ENCODE measurements at places on chromosomes 5 and 9.
A peak's percentile ranks its signal among the peaks of the same experiment; 100 is the strongest.

DNA sequence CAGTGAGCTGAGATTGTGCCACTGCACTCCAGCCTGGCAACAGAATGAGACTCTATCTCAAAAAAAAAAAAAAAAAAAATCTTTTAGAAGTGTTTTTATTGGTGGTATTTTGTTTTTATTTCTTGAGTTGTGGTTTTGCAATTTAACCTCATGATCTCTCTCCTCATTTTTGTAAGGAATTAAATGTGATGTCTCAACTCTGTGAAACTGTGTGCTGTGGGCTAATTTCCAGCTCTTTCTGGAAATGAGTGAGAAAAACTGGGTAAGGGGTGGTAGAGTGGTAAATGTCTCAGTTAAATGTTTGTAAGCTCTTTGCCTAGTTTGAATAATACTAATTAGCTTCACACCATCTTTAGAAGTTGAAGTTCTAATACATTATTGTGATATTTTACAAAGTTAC lies 29.0 kb downstream of the ACO1 start:
- DNase-seq: no peak

GRCh38 chr5:120613729-120614128 lies 149.6 kb downstream of the PRR16 start:
- no peak for DNase-seq

GRCh38 chr5:24525414-24525813 lies 119.4 kb downstream of the CDH10 start:
- no peak for DNase-seq

- no peak for DNase-seq
Measured at GRCh38 chr5:156482818-156483217, 155.9 kb downstream of the SGCD start.

DNA sequence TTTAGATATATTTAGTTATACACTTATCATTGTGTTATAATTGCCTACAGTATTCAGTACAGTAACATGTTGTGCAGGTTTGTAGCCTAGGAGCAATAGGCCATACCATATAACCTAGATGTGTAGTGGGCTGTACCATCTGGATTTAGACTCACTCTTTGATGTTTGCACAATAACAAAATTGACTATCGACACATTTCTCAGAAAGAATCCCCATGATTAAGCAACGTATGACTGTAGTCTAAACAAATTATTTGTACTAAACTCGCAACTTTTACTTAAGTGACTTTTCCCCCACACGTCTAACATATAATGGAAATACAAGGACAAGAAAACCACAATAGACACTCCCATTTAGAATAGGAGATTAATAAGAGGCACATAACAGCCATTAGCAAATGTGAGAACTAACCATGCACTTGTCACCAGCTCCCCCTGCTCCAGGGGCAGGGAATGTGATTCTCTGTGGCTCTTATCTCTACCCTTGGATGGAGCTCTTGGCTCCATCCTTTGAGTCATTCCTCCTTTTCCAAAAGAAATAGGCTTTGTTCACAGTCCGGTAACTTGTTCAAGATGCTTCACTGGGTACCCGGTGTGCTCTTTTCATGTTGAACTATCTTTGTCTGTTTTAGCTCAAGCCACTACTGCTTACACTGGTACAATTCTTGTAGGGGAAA lies 8.7 kb upstream of the B4GALT1 start:
- no peak for DNase-seq

GRCh38 chr5:103562453-103563157 lies at the start of gene NUDT12:
Gene NUDT12, minus strand, starts transcription at chr5:103562789. Its CDS starts 2,541 bp downstream, at chr5:103560248.
- DNase-seq: peak; percentile 59

DNA sequence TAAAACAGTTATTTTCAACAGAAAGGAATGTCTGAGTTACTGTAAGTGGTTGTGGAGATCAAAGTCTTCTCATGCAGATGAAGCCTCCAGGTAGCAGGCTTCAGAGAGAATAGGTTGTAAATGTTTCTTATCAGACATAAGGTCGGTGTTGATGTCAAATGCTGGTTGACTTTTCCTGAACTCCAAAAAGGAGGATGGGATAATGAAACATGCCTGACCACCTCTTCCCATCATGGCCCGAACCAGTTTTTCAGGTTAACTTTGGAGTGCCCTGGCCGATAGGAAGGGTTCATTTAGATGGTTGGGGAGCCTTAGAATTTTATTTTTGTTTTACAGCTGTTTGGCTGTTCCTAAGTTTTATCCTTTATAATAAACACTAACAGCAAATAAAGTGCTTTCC lies 478.4 kb downstream of the ACTL7B start:
- no peak for DNase-seq

DNA sequence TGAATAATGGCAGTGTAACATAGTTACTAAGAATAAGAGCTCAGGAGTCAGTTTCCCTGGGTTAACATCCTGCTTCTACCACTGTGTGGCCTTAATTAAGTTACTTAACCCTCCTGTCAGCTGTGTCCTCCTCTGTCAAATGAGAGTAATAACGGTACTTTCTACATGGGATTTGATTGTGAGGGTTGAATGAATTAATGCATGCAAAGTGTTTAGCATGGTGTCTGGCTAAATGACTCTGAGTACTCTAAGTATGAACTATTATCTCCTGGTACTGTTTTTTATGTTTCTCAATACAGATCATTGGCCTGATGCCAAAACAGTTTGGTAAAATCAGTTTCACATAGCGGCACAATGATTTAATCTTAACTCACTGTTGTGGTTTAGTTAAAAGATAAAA lies 19.6 kb downstream of the ZNF131 start:
- DNase-seq: no peak

GRCh38 chr5:4229414-4230292 lies 634.0 kb downstream of the IRX1 start:
- DNase-seq: no peak

DNA sequence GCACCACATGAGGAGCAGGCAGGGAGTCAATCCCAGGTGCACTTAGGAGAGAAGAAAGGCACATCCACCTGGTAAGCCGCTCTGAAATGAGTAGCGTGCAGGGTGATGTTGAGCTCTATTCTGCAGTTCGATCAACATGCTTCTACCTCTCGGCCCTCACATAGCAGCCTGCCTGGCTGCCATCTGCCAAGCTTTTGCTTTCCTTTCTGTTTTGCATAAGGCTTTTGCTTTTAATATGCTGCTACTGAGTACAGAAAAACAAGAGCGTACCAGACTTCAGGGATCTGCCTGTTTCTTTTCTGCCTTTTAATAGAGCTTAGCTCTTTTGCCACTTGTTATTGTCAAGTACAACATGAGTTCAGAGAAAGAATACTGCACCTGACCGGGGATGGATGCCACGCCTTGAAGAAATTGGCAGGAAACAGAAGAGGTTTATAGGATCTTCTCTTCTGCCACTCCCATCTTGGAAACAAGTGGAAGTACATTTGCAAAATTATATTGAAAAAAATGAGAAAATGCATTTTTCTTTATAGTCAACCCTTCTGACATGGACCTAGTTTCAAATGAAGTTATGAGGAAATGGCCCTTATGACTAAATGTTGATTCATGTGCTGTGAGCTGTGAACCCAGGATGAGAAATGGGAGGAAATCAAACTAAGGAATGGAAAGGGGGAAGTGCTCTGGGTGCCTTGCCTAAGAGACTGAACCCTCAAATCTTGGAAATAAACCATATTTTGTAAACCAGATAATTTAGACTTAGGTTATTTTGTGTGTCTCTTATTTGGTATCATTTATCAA lies 4.0 kb upstream of the FCHO2 start:
- DNase-seq: peak; percentile 12

DNA sequence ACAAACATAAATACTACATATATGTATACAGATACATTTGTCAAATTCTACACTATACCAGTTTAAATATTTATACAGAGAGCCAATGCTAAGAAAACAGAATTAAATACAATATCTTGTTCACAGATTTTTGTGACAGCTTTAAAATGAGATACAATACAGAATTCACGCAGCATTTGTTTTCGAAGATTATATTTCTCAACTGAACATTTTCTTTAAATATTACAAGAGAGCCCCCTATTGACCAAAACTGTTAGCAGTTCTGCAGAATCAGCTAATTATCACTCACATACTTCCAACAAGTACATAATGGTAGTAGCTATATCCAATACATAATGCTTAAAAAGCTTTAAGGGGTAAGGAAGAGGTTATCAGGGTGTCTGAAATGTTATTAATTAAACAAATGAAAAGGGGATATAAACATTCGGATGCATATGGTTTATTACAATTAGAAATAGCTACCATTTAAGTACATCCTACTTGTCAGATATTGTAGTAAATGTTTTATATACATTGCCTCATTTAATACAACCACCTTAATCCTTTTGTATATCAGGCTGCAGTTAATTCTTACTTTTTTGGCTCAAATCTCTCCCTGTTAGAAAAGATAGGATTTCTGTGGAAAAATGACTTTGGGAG lies 31.7 kb downstream of the ZDHHC21 start:
- peak; percentile 8 for DNase-seq

DNA sequence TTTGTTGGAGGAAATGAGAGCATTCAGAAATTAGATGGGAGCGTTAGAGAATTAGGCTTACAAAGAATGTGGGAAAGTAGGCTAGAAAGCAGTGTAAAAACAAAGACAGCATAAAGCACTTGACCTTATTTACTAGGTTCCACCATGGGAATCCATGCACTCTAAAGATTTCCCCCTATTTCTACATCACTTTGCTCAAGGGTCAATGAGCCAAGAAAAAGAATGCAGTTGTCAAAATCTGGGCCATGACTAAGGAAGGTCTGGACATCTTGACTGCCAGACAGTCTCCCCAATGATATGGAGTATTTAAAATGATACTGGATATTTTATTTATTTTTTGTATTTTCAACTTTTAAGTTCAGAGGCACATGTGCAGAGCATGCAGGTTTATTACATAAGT lies 3.4 kb downstream of the TLR4 start:
- DNase-seq: no peak

- DNase-seq: peak; percentile 69
Measured at GRCh38 chr5:74766418-74766848, 484 bp downstream of the GFM2 start.

DNA sequence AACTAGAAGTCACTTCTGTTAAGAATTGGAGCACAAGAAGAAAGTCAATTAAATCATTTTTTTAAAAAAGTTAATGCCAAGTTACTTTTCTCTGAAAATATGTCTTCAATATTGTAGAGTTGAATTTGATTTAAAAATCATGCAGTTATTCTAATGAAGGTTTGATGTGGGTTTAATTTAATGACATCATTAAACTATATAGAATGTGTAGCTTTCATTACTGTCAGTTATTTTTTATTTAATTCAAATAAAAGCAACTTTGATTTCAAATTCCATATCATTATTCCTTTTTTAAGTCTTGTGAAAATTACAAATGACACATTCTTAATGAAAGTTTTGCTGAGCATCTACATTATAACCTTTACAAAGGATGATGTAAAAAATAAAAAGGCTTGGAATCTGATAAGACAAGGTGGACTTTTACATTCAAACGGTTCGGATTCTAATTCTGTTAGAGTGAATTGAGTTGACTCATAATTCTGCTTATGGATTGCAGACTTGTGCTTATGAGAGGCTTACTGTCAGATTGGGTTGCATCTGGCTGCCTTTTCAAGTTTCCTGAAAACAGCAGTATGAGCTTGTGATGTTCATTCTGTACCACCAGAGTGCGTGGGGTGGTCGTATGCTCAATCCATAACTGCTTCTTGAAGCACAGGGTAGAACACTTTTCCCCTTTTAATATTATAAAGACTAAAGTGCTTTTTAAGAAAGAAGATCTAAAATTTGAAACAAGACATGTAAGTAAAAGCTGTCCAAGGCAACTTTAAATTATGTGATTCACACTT lies 253.0 kb upstream of the ARRDC3 start:
- DNase-seq: no peak

- DNase-seq: no peak
Measured at GRCh38 chr5:170760113-170760512, 23.4 kb upstream of the GABRP start.

GRCh38 chr5:161847941-161848391 lies at the start of gene GABRA1:
Gene GABRA1, plus strand, starts transcription at chr5:161848120. Its CDS starts 2,691 bp downstream, at chr5:161850811.
- no peak for DNase-seq

DNA sequence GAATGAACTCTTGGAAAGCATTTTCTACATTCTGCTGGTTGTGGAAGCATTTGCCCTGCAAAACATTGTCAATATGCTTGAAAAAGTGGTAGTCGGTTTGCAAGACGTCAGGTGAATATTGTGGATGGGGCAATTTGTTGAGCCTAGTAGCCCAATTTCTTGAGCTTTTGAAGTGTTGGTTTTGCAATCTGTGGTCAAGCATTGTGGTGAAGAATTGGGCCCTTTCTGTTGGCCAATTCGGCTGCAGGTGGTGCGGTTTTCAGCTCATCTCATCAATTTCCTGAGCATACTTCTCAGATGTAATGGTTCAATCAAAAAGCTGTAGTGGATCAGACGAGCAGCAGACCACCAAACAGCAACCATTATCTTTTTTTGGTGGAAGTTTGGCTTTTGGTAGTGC lies 426.8 kb upstream of the CDH9 start:
- DNase-seq: peak; percentile 88

DNA sequence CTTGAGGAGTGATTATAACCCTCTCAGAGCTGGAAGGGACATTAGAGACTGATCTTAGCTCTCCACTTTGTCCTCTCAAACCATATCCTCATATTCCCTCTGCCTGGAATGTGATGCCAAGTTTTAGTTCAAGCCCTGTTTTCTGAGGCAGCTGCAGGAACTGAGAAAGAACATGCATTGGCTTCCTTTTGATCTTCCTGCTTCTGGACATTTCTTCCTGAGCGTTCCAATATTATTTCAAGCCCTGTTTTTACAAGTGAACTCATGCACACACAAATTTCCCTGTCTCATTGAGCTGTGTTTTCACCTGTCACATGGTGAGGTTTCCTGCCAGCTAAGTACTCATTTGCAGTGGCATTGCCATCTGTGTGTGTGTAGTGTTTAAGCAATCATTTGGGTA lies 17.0 kb downstream of the FOCAD start:
- DNase-seq: no peak

- peak; percentile 35 for DNase-seq
Measured at GRCh38 chr9:105890046-105890822, 195.9 kb downstream of the TMEM38B start.

- DNase-seq: no peak
Measured at GRCh38 chr9:125442452-125442851, 180.8 kb downstream of the GAPVD1 start.
